ENCODE measurements at places on chromosomes 7 and 10.

DNA sequence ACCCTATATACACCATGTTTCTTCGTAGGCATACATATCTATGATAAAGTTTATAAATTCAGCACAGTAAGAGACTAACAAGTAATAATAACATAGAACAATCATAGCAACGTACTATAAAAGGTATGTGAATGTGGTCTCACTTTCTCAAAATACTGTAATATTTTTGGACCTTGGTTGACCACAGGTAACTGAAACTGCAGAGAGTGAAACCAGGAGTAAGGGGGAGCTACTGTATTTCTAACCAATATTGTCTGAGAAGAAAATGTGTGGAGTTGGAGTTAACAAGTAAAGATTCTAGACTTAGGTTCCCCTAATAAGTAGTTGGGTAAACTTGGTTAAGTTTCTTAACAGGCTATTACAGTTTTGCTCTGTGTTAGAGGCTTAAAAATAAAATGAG is 72.1 kb downstream of the GNAI1 start:
- no peak for DNase-seq

- DNase-seq = no peak
Measured at GRCh38 chr10:120683454-120683853, 167.7 kb upstream of the WDR11 start.

GRCh38 chr10:47255866-47256265 is 44.1 kb upstream of the GDF10 start:
- no peak for DNase-seq

GRCh38 chr7:79823246-79823951 is 311.2 kb upstream of the GNAI1 start:
- no peak for DNase-seq

GRCh38 chr7:36393826-36394225 is 4.2 kb downstream of the ANLN start:
- no peak for DNase-seq

- DNase-seq = no peak
Measured at GRCh38 chr10:88028654-88029053, 165.2 kb downstream of the PTEN start.

DNA sequence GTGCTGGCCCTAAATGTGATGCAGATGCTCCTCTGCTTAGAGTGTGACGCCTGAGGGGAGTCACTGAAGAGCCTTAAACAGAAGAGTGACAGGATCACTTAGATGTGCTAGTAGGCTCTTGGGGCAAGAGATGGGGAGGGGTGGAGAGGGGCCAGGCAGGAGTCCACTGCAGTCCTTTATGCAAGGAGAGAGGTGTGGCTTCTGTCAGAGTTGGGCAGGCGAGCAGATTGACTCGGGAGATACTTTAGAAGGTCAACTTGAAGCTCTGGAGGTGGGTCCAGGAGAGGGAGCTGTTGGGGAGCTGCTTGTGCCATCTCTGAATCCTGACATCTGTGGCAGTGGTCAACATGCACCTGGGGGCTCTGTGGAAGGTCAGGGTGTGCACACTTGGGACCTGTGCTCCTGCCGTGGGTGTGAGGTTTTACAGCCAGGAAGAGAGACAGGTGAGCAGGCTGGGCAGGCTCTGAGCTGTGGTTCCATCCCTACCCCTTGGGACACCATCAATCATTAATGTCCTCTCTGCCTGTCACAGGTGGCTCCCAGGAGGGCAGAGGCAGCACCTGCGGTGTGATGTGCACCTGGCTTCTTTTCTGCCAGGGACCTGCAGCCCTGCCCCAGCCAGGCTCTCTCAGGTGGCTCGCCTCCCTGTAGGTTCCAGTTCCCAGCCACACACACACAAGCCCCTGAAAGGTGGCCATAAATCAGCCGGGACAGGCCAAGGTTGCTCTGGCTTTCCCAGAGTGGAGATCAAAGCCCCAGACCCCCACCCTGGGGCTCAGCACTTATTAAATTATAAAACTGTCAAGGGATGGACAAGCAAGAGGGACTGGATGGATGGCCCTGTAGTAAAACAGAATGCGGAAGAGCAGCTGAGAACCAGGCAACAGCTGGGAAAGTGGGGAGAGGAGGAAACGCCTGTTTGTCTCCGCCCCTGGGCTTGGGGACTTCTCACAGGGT is 14.0 kb downstream of the NEURL1 start:
- DNase-seq = no peak

DNA sequence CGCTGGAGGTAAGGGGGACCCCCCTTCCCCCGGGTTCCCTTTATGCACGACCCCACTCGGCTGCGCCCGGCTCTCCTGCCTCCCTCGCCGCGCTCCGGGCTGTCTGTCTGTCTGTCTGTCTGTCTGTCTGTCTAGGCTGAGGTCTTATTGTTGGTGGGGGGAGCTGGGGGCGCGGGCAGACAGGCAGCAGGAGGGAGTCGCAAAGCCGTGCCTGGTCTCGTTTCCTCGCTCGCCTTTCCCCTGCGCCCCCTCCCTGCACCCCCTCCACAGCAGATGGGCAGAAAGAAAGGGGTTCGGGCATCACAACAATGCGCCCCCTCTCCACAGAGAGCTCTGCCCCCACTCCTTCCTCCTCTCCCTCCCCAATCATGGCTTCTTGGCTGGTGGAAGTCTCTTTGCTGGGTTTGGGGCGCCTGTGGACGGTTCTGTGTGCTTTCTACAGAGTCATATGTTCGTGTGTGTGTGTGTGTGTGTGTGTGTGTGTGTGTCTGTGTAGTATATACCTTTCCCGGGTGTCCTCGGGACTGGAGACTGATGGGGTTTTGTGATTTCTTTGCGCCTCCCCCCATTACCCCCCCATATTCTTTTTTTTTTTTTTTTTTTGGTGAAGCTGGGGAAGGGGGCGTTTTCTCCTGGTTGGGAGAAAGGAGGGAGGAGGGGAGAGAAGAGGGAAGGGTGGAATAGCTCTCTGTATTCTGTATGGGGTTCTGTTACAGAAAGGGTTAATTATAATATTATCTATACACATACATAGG is 1.9 kb downstream of the AUTS2 start:
- DNase-seq = peak; percentile 48

DNA sequence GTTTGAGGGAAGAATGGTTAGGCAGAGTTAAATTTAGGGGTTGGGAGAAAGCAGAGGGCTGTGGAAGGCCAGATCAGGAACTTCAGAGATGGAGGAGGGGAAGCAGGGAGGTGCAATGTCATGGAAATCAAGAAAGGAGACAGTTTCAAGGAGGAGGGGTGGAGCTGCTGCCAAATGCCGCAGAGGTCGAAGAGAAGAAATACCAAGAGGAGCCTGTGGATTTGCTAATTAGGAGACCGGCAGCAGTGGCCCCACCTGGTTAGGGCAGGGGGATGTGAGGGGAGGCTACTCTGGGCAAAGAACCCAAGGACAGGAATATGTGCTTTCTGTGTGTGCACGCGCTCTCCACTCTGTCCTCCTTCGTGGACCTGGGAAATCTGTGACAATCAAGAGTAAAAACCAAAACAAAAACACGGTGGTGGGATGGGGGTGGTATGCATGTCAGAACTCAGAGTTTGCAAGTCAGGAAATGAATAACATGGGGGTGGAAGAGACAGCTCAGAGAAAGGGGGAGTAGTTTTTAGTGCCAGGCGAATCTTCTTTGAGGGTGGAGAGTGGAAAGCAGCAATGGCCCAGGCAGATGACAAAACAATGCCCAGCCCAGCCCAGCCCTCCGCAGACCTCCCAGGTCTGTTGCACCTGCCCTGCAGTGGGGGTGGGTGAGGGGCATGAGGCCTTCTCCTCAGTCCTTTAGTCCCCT is 102.9 kb upstream of the PAX2 start:
- no peak for DNase-seq

All from NCI-H1092 treated with DMSO at 0.1 percent for 48 hours (cell line).